Choroid plexus epithelial cell (primary cell): ENCODE measurements at places on chromosomes 6 and 20.
A peak's percentile ranks its signal among the peaks of the same experiment; 100 is the strongest.

DNA sequence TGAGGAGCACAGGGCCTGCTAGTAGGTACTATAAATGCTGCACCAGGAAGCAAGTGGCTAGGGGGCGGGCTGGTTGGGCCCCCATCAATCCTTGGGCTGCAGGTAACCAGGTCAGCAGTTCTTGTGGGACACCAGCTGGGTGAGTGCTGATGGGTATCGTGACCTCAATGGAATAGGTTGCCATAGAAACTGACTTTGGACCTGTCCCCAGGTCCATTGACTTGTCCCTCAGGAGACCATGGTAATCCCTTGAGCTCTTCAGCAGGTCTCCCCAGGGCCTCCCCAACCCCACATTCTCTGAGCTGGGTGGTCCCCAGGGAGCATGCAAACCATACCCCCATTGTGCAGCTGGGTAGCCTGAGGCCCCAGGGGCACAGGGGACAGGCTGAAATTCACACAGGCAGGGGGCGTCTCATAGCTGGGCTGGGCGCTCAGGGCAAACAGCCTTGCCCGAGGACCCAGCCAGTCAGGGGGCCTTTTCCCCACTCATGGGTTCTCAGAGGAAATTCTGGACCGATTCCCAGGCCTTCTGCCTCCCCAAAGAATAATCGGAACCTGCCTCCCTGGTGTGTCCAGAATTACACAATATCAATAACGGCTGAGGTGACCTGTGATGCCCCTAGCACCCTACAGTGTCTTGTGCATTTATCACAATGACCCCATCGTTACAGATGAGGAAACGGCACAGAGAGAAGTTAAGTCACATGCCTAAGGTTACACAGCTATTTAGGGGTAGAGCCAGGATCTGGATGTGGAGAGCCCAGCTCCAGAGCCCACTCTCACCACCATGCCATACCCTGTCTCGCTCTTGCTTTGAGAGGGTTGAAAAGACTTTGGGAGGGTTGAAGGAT, 35.9 kb downstream of the SRC start:
- DNase-seq = no peak

GRCh38 chr6:30487926-30488325, 1.4 kb upstream of the HLA-E start:
- DNase-seq = no peak

DNA sequence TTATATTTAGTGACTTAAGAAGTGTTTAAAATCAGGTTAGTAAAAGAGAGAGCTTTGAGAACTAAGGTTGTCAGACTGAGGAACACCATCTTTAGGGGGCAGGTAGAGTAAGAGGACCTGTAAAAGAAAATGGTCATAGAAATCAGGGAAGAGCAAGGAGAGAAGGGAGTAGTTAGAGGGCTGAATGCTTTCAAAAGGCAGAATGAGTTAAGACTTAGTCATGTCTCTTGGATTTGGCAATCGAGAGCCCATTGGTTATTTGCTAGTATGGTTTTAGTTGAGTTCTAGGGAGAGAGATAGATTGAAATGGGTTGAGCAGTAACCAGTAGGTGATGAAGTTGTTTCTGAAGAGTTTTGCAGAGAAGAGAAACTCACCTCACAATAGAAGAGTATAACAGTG, 51.1 kb downstream of the RALGAPB start:
- peak; percentile 56 for DNase-seq

- no peak for DNase-seq
Observed at GRCh38 chr6:90000864-90001731, 106.8 kb downstream of the GJA10 start.

GRCh38 chr20:4084096-4084495, 68.7 kb upstream of the RNF24 start:
- DNase-seq = no peak

DNA sequence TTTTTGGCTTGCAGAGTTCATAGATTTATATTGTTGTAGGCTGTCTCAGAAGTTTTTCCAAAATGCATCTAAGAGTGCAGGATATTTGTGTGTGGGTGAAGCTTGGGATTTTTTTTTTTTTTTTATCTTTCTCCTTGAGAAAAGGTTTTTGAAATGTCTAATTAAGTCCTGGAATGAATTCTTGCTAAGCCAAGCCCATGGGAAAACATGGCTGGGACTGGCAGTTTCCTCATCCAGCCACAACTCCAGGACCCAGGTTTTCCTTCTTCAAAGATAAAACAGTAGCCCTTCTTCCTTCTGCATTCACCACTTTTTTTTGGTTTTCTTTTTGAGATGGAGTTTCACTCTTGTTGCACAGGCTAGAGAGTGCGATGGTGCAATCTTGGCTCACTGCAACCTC, 242.5 kb upstream of the JAG1 start:
- DNase-seq = no peak

GRCh38 chr6:121830736-121831135, 395.3 kb downstream of the GJA1 start:
- no peak for DNase-seq

- peak; percentile 61 for DNase-seq
Observed at GRCh38 chr20:8305449-8305978, 173.4 kb downstream of the PLCB1 start.

DNA sequence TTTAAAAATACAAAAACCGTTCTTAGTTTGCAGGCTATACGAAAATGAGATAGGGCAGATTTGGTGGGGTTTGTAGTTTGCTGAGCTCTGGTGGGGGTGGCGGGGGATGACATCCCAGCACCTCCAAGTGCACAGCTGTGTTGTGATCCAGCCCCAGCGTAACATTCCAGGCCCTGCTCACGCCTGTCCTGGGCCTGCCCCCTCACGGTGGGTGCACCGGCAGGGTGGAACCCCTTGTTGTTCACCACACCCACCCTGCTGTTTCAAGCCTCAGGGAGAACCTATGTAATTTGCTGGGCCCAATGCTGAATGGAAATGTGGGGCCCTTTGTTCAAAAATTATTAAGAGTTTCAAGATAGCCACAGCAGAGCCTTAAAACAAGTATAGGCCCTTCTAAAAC, 25.0 kb downstream of the ARMC2 start:
- no peak for DNase-seq

- peak; percentile 63 for DNase-seq
Observed at GRCh38 chr6:11535801-11536230, 1.7 kb upstream of the TMEM170B start.

DNA sequence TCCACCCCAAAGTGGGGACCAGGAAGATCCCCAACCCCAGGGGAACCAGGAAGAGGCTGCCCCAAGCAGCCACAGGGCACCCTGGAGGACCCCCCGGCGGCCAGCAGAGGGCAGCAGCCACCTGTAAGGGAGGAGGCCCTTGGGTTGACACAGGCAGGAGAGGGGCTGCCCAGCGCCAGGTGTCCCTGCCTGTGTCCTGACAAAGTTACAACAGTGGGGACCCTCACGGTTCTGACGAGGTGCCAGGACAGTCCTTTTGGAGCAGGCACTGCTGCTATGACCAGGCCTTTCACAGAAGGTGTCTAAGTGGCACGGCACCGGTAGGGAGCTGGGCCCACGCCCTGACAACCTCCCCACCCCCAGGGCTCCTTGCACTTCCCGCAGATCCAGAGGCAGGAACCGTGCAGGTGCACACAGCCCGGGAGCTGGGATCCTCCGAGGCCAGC, 176.7 kb downstream of the BMP7 start:
- DNase-seq = peak; percentile 59

GRCh38 chr6:35262596-35262995, 3.1 kb downstream of the ZNF76 start:
- peak; percentile 32 for DNase-seq

DNA sequence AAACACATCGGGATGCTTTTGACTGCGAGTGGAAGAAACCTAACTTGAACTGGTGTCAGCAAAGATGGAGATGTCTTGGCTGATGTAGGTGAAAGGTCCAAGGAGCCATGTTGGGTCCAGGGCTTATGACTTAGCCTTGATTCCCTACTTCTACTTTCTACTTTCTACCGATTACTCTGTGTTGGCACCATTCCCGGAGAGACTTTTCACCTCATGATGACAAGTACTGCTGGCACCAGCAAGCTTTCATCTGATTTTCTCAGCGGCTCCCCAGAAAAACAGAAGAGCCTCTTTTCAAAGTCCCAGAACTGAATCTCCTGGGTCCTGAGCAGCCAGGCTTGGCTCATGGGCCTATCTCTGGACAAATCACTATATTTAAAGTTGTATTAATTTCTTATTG, 4.9 kb upstream of the EDN3 start:
- DNase-seq = no peak

DNA sequence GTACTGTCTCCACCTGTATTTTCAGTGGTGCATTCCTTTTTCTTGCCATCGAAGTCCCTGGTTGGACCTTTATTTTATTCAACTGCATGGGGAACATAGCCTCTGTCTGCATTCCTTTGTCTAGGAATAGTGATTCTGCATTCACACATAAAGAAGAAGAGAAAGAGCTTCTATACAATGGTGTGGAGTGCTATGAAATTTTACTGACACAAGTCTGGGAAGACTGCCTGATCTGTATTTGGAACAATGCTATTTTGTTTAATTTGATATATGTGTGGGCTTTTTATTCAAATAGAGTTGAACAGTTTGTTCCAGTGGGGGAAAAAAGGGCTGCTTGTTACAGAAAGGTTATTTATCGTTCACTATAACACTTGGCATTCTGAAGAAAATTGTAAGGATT, 375.7 kb upstream of the POU3F2 start:
- no peak for DNase-seq

DNA sequence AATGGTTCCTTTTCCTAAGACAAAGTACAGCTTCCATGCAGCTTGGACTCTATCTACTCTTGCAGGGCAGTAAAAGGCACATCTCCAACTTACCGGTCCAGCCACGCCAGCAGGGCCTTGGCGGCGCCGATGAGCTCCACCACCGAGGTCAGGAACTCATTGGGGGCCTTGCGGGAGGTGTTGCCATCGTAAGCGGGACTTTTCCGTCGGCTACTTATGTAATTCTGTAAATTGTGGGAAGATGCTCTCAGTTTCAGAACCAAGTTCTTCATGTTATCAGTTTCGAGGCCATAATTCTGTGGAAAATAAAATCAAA, 68.5 kb downstream of the CNKSR3 start:
- DNase-seq = no peak

DNA sequence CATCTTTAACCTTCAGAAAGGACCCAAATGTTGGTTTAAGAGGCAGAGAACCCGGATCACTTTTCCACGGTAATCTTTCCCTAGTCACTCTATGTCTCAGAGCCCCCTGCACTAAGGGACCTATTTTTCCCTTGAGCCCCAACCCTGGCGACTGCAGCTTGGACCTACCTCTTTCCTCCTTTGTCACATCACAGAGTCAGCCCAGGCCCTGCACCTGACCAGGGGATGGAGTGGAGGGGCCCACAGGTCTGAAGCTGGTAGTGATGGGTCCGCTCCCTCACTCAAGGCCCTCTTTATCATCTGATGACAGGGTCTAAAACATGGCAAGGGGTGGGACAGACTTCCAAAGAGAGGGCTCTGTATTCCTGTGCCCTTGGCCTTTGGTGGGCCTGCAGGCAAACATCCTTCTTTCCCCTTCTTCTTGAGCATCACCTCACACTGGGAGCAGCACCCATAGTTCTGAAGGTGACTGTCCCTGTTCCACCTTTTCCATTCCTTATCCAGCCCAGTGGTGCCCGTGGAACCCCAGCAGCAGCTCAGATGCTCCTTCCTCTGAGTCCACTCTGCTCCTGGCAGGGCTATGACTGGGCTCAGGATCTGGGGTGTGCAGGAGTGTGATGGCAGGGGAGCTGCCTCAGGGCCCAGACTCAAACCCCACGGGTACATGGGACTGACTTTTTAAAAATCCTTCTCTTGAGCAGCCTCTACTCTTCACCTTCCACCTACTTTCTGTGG, 6.3 kb downstream of the RAET1L start:
- no peak for DNase-seq

DNA sequence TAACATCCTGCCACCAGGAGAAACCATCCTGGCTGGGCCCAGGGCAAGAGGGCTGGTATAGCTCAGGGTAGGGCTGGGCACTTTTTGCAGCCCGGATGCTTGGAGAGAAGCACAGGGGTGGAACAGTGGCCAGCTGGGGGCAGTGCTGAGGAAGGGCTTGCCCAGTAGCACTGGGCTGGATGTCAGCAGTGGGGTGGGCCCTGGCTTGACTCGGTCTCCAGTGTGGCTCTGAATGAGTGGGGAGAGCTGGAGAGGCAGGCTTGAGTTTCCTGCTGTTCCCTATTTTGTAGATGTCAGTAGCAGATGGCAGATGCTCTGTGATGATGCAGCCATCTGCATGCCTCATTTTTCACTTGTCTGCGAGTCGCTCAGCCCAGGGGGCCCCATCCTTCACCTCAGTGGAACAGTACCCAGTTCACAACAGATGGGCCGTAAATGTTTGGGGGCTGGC, 56.3 kb upstream of the TULP1 start:
- peak; percentile 66 for DNase-seq

DNA sequence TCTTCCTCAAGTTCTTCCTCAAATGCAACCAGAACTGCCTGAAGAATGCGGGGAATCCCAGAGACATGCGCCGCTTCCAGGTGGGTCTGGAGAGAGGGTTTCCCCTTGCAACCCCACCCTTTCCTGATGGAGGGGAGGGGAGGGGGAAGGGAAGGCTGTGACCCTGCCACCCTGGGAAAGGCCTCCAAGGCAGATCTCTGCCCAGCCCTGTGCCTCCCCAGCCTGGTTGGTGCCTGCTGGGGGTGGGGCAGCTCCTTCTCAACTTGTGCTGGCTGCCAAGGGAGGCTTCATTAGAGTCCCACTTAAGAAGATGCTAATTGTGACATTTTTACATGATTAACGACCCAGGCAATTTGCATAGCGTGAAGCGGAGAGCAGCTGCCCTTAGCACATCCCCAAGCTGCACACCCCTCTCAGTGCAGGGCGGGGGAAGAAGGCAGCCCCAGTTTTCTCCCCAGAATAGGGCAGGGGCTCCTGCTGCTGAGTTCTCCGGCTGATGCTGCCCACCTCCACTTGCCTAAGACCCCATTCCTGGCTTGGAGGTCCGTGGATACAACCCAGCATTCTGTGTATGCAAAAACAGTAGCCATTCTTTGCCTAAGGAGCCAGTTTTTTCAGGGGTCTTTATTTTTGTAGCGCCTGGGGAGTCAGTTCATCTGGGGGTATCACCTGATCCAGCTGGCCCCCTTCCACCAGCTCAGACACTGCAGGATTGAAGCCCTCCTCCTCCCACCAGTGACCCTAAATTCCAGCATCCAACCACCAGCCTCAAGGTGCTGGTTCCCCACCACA, 51.7 kb downstream of the CPXM1 start:
- no peak for DNase-seq

- DNase-seq = no peak
Observed at GRCh38 chr20:38297916-38298674, 5.9 kb upstream of the BPI start.
